ENCODE measurements at places on chromosomes 16 and 17.

GRCh38 chr16:17063201-17064139 lies 407.3 kb downstream of the XYLT1 start:
- DNase-seq: no peak

- DNase-seq: no peak
Observed at GRCh38 chr17:65442691-65443090, 118.8 kb downstream of the AXIN2 start.

GRCh38 chr16:68717684-68718083 lies 19.4 kb upstream of the CDH1 start:
- no peak for DNase-seq

GRCh38 chr16:12323007-12323758 lies 346.6 kb downstream of the SNX29 start:
- no peak for DNase-seq
